Esophagus squamous epithelium (tissue), 5 donors: ENCODE measurements at places on chromosomes 6 and 20.

DNA sequence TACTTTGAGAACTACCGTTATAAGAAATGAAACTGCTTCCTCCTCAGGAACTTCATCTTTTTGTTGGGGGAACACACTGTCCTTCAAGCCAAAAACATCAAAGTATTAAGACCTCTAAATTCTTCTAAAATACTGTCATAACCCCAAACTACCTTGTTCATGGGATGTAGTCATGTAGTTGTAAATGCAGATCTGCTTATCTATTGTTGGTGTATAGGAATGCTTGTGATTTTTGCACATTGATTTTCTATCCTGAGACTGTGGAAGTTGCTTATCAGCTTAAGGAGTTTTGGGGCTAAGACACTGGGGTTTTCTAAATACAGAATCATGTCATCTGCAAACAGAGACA lies 282.9 kb upstream of the RUNX2 start:
- no peak for DNase-seq

- no peak for DNase-seq
These were observed 57.0 kb downstream of the SLX4IP start for GRCh38 chr20:10492065-10492464.

- no peak for DNase-seq
These were observed 68.8 kb downstream of the CDS2 start for GRCh38 chr20:5195655-5196054.

- no peak for DNase-seq
These were observed 61.1 kb downstream of the HMGN3 start for GRCh38 chr6:79173378-79173777.

DNA sequence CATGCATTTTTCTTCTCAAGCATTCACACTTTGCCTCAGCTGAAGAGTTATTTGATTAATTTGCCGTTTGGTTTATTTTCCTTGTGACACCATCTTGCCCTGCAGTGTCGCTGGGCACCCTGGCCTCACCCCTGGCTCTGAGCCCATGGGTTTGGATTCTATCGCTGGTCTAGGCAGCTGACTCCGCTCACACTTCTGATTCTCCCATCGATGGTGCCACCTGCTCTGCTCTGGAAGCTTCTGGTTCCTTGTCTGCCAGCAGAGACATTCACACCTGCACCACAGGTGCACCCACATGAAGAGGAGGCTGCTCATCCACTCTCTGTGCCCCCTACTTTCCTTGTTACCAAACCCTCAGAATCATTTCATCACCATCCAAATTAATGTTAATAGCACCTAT lies 291.6 kb upstream of the CDH4 start:
- DNase-seq, result no peak

- DNase-seq, result no peak
These were observed 51.4 kb upstream of the JARID2 start for GRCh38 chr6:15194453-15194852.

GRCh38 chr6:99432877-99433276 lies 7.8 kb upstream of the PNISR start:
- DNase-seq, result no peak

DNA sequence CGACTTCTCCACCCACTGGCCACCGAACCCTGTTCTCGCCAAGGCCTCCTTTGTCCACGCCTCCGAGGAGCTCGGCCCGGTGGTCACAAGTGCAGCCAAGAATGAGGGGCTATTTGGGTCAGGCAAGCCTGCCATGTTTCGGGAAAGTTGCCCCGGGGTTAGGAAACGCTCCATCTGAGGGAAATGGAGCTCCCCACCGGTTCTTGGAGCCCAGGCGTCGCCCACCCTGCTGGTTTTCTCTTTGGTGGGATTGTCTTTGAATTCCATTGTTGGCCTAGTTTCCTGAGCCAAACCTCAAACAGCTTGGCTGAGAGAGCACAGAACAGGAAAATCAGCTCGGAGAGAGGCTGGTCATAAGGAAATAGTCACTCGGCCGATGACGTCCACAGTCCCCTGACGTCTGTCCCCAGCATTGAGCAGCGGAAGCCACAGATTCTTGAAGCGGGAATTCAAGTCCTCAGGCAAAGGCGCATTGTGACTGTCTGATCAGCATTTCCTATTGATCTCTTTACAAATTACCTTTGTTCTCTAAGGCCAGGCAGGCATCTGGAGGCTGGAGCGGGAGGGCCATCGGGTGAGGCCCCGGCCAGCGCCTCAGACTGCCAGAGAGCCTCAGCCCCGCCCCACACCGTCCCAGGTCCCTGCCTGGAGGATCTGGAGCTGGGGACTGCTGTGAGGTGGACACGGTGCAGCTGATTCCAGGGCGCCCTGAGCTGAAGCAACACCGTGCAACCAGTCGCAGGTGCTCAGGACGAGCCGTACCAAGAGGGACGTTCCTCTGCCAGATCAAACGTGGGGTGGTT lies 138.6 kb downstream of the DLL1 start:
- DNase-seq, result no peak

DNA sequence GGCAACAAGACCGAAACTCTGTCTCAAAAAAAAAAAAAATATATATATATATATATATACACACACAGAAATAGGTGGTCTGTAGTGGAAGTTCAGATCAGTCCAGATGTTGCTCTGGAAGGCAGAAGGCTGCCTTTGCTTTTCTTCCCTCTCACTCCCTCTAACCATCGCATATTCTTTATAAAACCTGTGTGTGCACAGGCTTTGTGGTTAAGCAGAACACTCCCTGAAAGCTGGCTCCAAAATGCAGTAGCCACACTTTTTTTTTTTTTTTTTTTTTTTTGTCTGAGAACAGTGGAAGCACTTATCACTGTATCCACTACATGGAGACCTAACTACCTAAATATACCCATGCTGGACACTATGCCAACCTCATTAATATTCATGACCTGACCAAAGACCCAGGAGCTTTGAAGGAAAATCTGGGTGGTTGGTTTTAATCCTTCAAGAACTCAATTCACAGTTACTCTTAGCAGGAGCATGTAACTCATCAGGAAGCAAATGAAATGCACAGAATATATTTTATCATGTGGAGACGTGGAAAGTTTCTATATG lies 20.0 kb upstream of the GFOD1 start:
- no peak for DNase-seq
